ENCODE measurements at places on chromosomes 6 and 20.
A peak's percentile ranks its signal among the peaks of the same experiment; 100 is the strongest.

GRCh38 chr6:71406865-71407860, 118.6 kb downstream of the OGFRL1 start:
- peak; percentile 91 for DNase-seq

DNA sequence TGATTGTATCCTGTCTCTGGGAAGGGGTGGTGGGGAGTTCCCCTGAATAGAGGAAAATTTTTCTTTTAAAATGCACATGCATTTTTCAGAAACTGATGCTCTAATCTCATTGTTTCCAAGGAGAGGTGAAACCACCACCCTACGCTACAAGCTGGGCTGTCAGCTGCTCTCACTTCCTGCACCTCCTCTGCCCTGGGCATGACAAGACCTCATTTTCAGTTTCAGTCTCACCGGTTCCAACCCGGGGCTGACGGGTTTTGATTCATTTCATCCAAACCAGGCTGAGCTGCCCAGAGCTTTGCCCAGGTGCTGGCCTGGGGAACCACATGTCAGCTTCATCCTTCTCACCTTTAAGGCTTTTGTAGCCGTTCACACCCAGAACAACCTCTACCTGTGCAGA, 99.7 kb downstream of the EYA2 start:
- no peak for DNase-seq

DNA sequence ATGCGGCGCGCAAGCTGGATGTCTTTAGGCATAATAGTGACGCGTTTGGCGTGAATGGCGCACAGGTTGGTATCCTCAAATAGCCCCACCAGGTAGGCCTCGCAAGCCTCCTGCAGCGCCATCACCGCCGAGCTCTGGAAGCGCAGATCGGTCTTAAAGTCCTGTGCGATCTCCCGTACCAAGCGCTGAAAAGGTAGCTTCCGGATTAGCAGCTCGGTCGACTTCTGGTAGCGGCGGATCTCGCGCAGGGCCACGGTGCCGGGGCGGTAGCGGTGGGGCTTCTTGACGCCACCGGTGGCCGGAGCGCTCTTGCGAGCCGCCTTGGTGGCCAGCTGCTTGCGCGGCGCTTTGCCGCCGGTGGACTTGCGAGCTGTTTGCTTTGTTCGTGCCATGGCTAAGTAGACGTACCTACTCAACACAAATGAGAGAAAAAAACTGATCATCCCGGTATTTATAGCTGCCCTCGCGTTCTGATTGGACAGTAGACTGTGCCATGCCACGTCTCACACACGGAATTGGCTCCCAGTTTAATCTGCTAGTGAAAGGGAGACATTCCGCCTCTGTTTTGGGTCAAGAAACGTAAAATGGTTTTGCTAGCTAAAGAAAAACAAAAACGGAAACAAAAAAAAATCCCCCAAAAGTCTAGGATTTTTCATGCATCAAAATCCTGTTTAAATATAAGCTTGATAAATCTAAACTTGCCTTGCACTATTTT, 40.1 kb downstream of the OR2B2 start:
- DNase-seq: peak; percentile 78

DNA sequence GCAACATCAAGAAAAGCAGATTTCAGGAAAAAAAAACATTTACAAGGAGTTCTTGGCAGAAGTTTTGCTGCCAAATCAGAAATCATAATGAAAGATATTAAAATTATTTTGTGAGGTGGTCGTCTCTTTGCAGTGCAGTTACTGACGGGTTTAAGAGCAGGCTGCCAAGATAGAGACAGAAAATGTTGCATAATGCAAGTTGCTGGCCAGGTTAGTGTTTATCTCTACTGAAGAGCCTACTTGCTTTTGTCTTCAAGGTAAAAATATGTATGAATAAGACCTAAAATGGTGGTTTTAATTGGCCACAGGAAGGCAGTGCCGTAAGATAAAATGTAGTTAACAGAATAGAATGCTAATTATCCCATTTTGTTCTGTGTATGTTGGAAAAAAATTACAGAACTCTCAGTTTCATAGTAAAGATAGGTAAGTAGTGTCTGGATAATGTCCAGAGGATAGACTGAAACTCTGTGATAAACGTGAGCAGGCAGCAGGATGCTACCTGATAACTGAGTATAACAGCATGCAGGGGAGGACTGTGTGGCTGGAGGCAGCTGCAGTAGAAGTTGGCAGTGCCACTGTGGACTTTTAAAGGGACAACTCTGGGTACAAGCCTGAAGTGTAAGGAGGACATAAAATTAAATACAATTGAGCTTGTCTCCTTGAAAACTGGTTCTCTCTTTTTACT, 13.9 kb downstream of the FOXO3 start:
- no peak for DNase-seq

GRCh38 chr6:145375502-145375901, 359.8 kb downstream of the EPM2A start:
- DNase-seq: no peak

DNA sequence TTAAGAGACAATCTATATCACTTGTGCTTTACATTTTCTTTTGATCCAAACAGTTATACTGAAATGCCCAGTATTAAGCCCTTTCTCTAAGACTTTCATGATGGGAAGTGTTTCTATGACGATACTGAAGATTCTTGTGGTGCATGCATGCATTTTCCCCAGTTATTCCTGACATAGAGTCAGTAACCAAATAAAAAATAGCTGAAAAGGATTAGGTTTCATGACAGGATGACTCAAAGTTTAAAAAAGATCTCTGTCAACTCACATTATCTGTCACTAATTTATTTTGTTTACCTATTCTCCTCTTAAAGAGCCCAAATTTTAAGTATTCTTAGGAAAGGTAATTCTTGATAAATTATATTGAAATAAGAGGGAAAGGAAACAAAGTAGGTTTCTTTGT, 98.4 kb downstream of the SESN1 start:
- DNase-seq: no peak

GRCh38 chr6:27759930-27760329, 152.3 kb downstream of the OR2B2 start:
- no peak for DNase-seq

DNA sequence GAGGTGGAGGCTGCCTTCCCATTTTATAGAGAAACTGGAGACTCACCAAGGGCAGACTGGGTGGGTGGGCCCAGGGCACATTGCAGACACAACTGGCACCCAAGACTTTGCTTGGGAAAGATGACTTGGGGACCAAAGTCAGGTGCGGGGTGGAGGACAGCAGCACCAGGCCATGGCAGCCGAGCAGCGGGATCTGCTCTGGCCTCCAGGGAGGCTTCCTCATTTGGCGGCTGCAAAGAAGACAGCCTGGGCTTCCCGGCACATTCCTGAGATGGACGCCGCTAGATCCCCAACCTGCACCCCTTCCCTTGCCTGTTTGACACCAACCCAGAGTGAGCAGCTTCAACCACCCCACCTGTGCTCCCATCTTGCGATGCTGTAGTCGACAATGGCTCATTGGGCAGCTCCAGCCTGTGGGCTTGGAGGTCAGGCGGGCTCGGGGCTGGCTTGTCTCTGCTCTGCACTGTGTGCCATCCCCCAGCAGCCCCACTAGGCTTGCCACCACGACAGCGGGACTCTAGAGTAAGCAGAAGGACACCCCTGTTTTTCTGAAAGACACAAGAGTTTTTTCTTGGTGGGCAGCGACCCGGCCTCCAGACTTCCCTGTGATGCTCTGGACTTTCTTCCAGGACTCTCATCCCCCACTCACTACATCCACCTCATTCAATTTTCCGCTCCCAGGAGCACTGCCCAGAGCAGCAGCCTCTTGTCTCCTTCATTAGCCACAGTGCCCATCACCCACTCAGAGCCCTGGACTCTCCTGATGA, 184.9 kb upstream of the CST7 start:
- DNase-seq: no peak

- DNase-seq: no peak
Observed at GRCh38 chr20:32281711-32282110, 4.3 kb downstream of the KIF3B start.

DNA sequence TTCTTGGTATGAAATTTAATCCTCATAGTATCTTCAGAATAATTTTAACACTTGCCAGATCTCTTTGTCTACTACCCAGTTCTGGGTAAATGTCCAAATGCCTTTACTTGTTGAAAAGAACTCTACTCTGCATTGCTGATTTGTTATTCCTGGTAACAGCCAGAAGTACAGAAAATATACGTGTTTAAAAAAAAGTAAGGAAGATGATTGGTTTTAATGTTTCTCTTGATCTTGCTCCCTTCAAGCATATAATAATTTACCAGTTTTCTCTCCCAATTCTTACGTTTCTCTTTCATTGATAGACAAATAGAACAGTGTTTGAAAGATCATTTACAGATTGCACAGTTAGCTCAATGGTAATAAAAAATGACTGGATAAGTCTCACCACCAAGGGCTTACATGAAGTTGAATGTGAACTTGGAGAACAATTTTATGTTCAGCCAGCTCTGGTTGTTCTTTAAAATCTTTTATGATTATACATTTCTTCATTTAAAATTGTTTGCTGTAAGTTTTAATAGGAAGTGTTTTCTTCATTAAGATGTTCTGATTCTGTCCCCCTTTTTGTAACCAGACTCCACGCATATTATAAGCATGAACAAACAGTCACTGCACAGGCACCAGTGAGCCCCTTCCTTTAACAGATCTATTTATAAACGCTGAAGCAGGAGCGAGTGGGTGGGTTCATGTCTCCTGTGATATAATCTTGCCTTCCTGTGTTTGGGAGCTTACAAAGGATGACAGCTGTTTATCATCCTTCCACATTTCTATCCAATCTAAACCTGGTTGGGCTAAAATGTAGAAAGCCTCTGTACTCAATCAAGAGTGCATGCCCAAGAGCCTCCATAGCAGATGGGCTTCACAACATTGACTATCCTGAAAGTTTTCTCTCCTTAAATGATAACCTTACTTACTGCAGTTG, 299.5 kb downstream of the PRL start:
- DNase-seq: no peak

DNA sequence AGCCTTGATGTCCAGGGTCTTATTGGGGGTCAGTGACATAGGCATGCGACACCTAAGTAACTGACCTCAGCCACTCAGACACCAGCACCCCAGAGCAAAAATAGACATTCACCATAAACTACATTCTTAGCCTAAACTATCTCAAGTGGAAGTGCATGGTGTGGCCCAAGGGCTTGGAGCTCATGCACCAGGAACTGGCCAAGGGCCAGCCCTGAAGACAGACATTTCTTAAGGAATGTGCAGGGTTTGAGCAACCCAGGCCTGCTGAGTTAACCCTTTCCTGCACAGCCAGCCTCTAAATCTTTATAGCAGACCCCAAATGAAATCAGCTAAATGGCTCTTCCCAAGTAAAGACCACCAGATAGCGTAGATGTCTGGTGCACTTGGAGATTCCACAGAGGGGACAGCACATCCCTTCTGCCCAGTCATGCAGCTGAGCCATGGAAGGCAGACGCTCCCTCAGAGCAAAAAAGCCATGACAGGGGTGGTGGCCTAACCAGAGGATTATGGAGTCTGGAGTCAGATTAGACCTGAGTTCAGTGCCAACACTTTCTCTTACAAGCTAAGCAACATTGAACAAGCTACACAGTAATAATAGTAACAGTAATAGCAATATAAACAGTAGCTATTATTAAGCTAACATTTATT, 222.6 kb downstream of the ZMYND8 start:
- DNase-seq: no peak

DNA sequence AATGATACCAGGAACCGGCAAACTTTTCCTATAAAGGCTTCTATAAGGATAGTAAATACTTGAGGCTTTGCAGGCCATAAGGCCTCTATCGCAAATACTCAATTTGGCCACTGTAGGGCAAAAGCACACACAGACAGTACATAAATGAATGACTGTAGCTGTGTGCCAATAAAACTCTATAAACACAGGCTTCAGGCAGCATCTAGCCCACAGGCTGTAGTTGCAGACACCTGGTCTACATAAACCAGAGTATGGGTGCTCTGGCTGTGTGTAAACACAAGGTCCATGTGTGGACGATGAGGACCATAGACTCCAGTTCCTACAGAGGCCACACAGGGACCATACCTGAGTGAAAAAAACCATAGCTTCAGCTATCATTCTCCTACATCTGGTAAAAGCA, 52.2 kb downstream of the ZMYND8 start:
- DNase-seq: no peak

GRCh38 chr6:6725468-6726209, 137.1 kb downstream of the LY86 start:
- DNase-seq: no peak

- no peak for DNase-seq
Observed at GRCh38 chr6:144835322-144835973, 550.3 kb downstream of the UTRN start.

GRCh38 chr20:34041226-34041625, 47.5 kb downstream of the RALY start:
- no peak for DNase-seq

All from Caki2 (cell line).